ENCODE measurements at places on chromosomes 2 and 18.

- DNase-seq: no peak
Observed at GRCh38 chr2:157936406-157936805, 60.3 kb upstream of the ACVR1 start.

DNA sequence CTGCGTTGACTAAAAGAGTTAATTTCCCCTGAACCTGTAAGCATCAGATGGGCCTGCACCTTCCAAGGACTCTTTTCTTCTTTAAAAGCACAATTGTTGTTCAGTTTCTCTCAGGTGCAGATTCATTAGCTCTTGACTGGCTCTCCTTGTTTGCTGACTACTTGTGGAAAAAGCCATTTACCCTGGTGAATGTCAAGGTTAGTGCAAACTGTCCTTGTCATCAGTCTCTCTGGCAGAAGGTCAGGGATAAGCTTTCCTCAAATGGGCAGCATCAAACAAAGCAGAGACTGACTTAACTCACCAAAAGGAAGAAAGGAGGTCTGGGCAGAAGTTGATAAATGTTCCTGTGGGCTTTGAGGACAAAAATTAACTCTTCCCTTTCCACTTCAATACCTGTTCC, 922.7 kb downstream of the BCL11A start:
- no peak for DNase-seq

DNA sequence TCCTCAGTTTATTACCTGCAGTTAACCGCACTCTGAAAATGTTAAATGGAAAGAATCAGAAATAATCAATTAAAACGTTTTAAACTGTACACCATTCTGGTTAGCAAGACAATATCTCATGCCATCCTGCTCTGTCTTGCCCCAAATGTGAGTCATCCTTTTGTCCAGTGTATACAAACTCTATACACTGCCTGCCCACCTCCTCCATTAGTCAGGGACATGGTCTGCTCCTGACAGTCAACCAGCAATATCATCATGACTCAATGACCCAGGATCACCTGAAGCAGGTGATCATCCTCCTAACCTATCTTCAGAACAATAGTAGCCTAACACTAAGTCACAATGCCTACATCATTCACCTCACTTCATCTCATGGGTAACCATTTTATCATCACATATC, 214.7 kb downstream of the KCNH7 start:
- no peak for DNase-seq

GRCh38 chr18:5475267-5475666, 68.5 kb downstream of the EPB41L3 start:
- no peak for DNase-seq

DNA sequence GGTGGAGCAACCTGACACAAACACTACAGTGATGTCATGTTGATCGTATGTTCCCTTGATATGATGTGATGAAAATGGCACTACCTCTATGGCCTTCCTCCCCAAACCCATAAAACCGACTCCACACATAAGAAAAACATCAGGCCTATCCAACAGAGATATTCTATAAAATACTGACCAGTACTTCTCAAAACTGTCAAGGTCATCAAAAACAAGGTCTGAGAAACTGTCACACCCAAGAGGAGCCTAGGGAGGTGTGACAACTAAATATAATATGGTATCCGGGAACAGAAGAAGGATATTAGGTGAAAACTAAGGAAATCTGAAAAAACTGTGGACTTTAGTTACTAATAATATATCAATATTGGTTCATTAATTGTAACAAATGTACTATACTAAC, 85.9 kb upstream of the FZD5 start:
- DNase-seq: no peak

GRCh38 chr18:54382733-54383252, 25.1 kb downstream of the C18orf54 start:
- no peak for DNase-seq

- DNase-seq: no peak
Observed at GRCh38 chr2:226078666-226079065, 679.2 kb downstream of the NYAP2 start.

DNA sequence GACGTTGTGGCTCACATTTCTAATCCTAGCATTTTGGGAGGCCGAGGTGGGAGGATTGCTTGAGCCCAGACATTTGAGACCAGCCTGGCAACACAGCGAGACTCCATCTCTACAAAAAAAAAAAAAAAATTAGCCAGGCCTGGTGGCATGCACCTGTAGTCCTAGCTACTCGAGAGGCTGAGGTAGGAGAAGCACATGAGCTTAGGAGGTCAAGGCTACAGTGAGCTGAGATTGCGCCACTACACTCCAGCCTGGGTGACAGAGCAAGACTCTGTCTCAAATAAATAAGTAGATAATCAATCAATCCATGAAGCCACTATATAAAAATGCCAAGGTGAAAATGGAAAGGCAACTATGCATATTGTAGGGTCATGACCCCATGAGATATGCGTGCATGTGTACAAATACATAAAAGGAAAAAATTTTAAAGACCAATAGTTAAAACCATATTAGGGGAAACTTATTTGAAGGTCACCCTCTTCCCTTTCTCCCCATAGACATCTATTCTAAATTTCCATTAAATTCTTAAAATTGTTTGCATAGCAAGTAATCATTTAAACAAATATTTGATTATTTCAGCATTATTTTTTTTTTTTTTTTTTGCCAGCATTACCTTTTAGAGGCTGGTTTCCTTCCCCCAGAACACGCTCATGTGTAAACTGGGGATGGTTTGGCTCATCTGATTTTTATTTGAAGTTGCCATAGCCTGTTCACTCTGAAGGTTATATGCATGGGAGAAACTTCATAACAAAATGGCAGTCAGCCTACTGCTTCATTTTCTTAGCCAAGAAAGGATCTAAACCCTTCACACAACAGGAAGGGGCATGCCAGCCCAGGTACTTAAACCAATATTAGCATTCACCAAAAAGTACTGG, 37.3 kb upstream of the TMEM247 start:
- DNase-seq: no peak

DNA sequence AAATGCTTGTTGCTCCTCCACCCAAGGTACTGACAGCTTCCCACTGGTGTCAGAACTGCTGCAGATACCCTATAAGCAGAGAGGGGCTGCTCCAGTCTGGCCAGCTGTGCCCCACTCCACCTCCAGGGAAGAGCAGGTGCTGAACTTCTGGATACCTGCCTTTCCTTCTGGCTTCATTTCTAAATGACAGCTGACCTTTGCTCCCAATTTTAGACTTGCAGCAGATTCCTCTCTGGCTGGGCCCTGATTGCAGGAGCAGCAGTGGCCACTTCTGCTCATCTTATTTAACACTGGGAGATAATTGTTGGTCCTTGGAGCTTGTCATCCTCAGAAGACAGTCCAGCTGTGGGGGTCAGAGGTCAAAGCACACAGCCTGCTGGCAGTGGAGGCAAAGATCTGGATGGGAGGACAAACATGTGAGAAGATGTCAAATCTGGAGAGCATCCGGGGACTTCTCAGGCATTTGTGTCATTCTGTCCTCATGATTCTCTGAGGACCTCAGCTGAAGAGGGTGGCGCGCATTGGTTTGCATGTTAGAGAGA, 38.9 kb downstream of the SETBP1 start:
- DNase-seq: no peak

GRCh38 chr2:44498551-44498950, 136.8 kb downstream of the CAMKMT start:
- DNase-seq: no peak

DNA sequence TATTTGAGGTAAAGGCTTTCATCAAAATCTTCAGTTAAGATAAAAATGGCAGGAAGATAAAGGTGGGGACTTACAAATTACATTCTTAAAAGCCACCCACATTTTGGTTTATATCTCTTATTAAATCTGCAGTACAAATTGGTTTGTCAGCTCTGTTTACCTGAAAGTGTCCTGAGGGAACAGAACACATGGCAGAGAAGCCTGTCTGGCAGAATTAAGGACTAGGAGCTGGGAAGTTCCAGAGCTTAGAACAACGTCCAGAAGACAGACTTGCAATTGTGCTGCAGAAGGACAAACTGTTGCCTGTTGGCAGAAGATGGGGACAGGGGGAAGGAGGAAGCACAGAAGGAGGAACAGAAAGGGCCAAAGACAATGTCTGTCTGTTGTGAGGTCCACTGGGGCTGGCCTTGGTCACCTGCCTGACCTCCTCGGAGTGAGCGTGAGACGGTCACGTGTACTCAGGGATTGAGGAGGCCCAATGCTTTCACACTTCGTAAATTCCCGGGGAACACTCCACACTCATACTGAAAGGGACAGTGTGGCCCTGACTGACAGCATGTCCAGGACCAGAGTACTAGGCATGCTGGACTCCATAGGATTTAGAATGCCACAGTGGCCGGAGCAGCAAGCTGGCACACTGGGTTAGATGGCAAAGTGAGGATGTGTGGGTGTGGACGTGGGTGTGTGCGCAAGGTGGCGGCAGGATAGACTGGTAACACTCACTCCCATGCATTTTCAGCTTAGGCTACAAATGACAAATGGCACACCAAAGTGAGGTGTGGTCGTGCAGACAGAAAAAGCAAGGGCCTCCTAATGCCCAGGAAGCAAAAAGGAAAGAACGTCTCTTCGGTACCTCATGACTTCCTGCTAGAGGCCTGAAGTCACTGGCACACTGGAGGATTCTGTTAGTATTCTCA, 210.9 kb upstream of the REV1 start:
- DNase-seq: no peak

GRCh38 chr2:28399956-28400355, 7.3 kb downstream of the FOSL2 start:
- no peak for DNase-seq

DNA sequence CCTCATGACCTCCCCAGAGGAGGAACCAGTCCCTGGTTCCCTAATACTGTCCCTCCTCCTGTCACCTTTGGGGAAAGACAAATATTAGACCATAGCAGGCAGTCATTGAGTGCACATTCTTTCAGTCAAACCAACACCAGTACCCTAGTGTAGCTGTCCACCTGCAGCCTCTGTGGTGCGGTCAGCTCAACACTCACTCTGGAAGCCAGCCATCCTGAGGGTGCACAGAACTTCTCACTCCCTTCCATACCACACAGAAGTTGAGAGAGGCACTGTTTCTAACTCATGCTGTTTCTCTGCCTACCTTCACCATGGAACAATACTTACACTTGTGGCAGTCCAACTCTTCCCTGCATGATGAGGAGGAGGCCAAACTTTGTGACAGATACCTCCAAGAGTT, 232.6 kb upstream of the FBXO11 start:
- no peak for DNase-seq

- no peak for DNase-seq
Observed at GRCh38 chr18:13877157-13877556, 38.2 kb downstream of the MC2R start.

GRCh38 chr2:45518546-45518945, 92.5 kb downstream of the SRBD1 start:
- no peak for DNase-seq

DNA sequence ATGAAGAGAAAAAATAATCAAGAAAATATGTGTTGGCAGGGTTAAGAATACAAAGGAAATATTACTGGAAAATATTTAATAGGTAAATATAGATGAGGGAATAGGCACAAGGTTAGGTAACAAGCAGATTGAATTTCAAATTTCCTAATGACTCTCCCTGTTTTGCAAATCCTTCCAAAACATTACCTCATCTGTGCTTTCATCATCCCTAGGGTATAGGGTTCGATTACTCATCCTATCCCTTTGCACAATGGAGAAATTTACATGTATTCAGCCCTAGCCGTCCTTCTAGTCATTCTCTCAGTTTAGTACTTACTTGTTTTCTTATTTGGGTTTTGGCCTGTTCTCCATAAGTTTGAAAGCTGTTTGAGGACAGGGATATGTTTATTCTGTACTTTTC, 864.6 kb upstream of the FSHR start:
- DNase-seq: no peak

- DNase-seq: no peak
Observed at GRCh38 chr2:7288484-7288883, 371.3 kb downstream of the RNF144A start.

DNA sequence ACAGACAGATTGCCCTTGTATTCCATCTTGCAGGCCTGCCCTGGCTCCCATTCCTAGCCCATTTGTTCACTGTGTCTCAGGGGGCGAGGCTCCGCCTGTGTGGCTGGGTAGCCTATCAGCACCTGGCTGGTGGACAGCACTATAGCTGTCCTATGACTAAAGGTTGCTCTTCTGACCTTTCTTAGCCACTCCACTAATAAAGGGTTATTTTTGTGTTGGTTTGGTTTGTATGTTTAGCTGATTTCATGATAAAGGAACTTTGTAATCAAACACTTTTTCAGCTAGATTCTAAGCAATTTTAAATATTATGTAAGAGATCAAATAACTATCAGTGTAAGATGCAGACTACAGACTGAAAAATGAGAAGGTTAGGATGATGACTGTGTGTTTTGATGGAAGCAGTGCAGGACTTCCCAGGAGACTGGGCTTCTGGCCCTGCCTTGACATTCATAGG, 72.2 kb downstream of the CRIM1 start:
- DNase-seq: no peak

DNA sequence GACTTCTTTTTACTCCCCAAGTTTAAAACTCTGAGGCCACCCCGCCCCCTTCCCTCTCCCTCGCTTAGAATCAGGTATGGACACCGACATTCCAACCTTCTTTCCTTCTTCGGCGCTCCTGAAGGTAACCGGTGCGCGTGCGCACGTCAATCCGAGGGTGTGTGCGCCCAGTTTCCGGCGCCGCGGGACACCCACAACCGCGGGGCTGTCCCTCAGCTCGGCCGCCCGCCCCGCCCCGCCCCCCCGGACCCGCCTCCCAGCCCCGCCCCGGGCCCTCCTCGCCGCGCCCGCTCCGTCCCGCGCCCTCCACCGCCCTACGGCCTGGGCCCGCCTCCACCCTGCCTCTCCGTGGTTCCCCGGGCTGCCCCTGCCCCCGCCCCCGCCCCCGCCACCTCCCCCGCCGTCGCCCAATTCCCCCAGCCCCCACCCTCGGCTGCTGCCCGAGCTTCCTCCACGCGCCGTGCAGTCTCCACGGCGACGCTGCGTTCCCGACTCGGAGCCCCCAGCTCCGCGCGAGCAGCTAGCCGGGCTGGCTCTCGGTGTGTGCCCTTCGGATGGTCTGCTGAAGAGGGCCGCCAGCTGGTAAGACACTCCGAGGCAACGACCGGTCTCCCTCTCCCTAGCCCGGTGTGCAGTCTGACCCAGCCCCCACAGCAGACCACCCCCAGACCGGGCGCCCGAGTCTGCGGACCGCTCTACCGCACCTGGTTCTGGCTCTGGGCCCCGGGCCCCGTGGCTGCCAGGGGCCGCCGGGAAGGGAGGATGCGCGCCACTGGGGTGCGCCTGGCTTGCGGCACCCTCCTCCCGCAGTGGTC, 635 bp downstream of the ERICH2 start:
- peak; percentile 59 for DNase-seq

DNA sequence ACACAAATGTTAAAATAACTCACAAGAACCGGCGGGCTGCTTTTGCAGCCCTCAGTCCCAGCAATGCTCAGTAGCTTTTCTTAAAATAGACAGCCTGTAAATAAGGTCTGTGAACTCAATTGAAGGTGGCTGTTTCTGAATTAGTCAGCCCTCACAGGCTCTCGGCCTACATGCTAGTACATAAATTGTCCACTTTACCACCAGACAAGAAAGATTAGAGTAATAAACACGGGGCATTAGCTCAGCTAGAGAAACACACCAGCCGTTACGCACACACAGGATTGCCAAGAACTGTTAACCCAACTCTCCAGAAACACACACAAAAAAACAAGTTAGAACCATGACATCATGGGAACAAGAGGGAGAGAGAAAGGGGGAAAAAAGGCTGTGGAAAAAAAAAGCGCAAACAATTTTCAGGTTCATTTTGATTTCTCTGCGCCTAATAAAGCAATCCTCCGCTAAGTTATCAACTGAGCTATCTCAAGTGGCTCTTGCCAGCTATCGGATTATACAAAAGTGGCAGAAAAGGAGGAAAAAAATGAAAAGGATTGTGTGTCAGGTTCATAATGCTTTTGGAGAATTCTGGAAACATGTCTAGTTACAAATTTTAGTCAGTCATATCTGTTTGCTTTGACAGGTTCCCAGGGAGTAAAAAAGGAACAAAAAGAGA, 89.1 kb downstream of the ZEB2 start:
- DNase-seq: no peak

All from stimulated activated CD4-positive, alpha-beta T cell treated with anti-CD3 and anti-CD28 coated beads, TNF-alpha, amount 100 ng/mL, for 48 hours (primary cell).